ENCODE measurements at places on chromosomes 1 and 21.

GRCh38 chr1:85274969-85275453 is 1.4 kb downstream of the BCL10 start:
- DNase-seq: no peak

DNA sequence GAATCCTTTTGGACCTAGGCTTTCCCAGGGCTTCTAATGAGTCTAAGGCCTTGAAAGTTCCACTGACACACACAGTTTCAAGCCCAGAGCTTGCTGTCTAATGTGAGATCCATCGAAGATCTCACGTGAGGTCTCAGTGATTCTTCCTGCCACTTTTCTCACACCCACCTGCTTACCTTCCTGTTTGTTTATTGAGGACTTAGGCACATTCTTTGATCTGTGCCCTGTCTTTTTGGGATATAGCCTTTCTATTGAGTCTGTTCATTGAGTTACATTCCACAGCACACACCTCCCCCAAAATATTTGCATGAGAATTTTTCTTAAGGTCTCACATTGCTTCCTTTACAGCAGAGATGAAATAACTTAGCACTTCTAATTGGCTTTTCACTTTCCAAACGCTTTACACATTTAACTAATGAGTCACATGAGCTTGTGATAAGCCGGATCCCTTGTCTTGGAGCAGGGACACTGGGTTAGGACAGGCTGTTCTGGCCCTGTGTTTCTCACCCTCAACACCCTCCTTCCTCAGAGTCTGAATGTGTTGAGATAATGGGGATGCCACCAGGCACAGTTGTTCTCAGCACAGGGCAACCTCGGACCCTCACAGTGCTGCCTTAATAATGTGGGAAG is 288.3 kb downstream of the TM2D1 start:
- DNase-seq: no peak

GRCh38 chr1:116820369-116820768 is 66.1 kb downstream of the CD2 start:
- no peak for DNase-seq

GRCh38 chr21:46600978-46601377 is 3.9 kb downstream of the S100B start:
- DNase-seq: no peak

DNA sequence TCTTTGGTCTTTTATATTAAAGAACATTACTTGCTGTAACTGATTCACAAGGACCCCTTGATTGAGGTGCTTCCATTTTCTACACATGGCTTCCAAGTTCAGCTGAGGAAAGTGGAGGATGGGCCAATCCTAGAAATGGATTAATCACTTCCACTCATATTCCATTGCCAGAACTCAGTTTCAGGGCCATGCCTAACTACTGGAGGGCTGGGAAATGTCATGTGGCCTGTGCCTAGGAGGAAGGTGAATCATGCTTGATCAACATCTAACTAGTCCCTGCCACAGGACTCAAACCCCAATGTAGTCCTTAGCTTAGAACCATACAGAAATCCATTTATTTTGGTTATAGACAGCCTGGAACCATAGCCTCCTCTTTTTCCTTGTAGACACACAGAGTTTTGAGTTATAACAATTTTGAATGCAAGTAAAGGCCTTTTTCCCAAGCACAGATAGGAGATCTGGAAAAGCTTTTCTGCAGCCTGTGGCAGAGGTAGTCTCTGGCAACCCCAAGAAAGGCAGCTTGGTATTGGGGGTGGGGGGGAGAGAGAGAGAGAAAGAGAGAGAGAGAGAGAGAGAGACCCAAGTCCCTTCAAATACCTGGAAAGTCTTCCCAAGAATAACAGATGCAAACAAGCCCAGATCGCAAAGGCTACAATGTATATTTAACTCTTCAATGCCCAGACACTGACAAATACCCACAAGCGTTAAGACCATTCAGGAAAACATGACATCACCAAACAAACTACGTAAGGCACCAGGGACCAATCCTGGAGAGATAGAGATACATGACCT is 12.5 kb downstream of the MAST2 start:
- DNase-seq: no peak

DNA sequence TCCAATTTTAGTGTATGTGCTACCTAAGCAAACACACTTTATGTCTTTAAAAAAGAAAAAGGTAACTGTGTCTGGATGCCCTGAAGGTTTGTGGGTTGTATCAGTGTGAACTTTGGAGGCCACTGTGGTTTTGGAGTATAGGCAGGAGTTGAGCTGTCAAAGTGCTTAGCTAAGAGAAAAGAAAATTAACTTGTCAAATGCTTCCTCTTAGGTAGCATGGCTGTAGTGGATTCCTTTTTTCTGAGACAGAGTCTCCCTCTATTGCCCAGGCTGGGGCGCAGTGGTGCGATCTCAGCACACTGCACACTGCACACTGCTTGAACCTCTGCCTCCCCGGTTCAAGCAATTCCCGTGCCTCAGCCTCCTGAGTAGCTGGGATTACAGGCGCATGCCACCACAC is 11.2 kb upstream of the SLC41A1 start:
- no peak for DNase-seq

DNA sequence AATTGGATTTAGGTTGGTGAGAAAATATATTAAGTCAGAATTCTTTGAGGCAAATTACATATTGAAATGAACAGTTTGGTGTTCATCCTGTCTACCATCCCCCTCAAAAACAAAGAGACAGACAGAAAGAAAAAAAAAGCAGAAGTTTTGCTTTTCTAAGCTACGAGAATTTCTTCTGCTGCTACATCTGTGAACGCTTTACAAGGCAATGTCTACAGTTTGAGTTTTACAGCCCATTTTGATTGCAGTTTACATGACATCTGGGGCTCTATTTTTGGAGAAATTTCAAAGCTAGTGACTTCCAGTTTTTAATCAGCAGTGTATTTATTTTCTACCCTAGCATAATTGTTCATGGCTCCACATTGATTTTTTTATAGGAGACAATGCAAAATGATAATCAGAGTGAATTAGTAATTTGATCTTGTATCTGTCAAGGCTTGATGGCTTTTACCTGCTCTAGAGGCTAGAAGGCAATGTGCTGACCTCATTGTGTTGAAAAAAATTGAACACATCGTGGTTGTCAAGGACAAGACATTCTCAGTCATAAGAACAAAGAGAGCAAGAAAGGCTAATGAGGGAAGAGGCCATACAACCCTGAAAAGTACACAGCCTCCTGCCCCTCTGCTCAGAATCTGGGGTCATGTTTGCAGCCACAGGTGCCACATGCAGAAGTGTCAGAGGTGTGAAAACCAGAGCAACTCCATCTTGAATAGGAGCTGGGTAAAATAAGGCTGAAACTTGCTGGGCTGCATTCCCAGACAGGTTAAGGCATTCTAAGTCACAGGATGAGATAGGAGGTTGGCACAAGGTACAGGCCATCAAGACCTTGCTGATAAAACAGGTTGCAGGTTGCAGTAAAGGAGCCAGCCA is 201.0 kb upstream of the CAMK1G start:
- DNase-seq: no peak

DNA sequence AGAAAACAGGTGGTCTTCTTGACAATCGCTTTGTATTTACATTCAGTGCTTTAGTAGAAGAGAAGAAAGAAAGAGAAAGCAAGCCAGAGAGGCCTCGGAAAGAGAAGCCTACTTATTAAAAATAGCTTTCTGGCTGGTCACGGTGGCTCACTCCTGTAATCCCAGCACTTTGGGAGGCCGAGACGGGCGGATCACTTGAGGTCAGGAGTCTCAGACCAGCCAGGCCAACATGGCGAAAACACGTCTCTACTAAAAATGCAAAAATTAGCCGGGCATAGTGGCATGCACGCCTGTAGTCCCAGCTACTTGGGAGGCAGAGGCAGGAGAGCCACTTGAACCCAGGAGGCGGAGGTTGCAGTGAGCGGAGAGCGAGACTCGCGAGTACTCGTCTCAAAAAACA is 1.8 kb upstream of the SLC19A2 start:
- no peak for DNase-seq

DNA sequence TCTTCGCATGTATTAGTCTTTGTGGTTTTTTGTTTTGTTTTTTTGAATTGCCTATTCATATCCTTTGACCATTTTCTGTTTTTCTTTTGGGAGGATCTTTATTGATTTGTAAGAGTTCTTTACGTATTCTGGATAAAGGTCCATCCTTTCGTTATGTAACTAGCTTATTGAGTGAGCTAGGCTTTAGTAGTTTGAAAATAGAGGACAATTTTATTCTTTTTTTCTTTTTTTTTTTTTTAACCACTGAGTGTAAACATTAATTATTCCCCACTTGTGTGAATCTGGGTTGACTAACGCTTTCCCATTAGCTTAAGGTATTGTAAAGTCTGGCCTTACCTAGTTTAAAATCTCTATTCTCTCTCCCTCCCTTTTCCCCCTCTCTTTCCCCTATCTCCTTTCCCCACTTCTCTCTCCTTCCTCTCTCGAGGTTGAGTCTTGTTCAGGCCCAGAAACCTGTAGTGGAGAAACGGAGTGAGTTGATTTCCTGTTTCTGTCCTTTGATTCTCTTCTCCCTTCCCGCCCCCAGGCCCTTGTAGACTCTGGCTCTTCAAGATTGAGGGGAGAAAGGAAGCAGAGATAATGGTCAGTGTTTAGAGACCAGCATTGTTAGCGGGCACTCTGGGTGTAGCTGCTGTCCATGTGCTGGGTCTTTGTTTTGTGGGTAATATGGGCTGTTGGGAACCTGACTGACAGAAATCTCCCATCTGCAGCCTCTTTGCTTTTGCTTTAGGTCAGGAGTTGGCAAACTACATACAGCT is 1.5 kb downstream of the MORC3 start:
- no peak for DNase-seq

- no peak for DNase-seq
Observed at GRCh38 chr1:76084685-76085084, 10.1 kb downstream of the ST6GALNAC3 start.

DNA sequence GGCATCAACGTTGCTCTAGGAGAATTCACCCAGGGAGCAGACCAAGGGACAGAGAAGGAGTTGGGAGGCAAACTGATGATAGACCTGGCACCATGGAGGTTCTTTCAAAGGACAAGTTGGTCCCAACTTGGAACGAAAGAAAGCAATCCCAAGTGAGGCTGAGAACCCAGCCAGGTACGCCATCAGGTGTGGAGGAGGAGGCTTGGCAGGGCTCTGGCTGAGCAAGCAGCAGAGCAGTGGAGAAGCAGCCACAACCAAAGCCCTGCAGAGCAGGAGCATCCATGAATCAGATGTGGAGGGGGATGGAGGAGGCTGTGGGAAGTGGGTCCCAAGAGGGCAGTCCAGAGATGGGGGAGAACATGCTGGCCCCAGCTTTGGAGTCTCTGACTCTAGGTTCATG is 36.3 kb upstream of the RBM15 start:
- DNase-seq: no peak

- DNase-seq: no peak
Observed at GRCh38 chr1:203558064-203558760, 64.3 kb downstream of the OPTC start.

DNA sequence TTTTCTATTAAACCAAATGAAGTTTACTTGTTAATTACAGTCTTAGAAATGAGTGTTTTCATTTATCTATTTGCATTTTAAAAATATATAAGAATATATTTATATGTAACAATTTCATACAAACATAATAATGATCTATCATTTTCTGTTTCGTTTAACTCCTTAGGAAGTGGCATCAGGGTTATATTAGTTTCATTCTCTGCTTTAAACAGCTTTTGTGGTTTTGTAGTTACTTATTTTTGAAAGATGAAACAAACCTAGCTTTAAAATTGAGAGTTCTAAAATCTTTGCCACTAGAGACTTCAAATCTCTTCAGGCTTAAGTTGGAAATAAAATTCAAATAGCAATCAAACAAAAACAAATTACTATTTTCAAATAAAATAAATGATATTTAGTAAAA is 2110.6 kb downstream of the MRPL39 start:
- no peak for DNase-seq

DNA sequence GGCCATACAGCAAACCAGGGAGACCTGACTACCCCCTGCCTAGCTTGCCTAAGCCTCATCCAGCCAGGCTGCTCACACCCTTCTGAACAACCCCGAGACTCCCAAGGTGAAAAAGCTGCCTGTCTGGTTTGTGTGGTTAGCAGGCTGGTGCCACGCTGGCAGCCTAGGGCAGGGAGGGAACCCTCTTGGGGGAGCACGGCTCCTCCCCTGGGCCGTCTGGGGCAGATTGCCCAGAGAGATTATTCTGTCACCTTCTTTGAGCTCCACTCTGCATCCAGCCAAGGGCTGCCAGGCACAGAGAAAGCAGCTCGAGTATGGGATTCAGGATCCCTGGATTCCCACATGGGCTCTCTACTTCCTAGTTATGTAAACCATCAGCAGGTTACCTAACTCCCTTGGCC is 27.5 kb upstream of the TCEA3 start:
- peak; percentile 47 for DNase-seq

- DNase-seq: no peak
Observed at GRCh38 chr1:6652986-6653385, 28.3 kb downstream of the THAP3 start.

DNA sequence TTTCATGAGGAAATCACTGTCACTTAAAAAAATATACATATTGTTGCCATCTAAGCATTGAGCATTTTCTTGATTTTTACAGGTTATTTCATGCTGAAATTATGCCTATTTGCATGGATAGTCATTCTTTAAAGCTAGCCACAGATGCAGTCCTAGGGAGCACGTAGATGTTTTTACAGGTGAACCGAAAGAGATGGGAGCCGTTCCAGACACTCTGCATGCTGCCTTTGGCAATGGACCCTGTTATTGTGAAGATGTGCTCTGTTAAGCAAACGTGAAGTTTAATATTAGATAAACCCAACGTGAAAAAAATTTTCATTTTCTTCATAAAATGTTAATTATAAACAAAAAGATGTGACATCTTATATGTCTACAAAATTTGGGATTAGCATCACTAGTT is 7.1 kb downstream of the PROX1 start:
- no peak for DNase-seq

DNA sequence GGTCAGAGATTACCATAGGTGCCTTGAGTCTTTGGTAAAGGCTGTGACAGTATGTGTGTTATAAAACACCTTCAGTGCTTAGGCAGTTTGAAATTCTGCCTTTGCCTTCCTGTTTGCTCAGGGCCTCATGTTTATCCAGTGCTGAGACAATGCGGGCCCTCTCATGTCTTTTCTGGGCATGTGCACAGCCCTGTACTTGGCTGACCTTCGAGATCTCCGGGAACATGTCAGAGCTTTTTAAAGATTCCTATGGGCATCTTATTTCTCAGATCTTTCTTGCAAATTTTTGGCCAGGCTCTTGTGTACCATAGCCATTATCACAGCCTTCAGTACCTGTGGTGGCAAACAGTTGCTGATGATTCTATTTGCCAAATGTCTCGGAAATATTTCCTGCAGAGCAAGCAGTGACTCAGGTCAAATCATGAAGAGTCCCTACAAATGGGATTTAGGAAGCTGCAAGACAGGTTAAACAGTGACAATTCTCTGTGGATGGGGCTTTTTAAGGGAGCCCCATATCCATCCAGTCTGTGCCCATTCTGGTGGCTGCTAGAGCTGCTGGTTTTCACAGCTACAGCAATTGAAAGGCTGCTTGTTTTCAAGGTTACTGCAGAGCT is 42.1 kb downstream of the HOOK1 start:
- DNase-seq: no peak

DNA sequence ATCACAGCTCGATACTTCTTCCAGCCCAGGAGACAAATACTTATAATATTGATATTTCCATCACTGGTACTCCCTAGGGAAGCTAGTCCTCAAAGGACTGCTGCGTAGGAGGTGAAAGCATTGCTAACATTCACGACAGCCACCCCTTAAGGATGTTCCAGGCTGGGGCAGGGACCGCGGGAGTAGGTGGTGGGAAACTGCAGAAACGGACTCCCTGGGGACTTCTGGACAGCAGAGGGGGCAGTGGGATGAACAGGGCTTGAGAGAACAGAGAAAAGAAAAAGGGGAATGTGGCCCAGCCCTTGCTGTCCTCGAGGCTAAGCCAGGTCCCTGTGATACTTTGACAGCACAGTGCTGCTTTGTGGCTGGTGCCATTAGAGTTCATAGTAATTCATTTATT is 108.0 kb downstream of the HMGB4 start:
- no peak for DNase-seq

- no peak for DNase-seq
Observed at GRCh38 chr1:165842671-165843129, 15.3 kb downstream of the UCK2 start.

Data from activated gamma-delta T cell treated with Interleukin-2 at 50 U/mL for 16 hours (primary cell).